Cerebellum (tissue), 4 donors: ENCODE measurements at places on chromosomes 4 and X. TPM values are rescaled to one million over a fixed set of nuclear protein-coding genes. Genes with fewer than 3 reads are reported as not detected.

- DNase-seq: no peak
Measured at GRCh38 chr4:52783069-52783468, 31.8 kb upstream of the ERVMER34-1 start.

GRCh38 chr4:11423465-11423864 lies 5.2 kb downstream of the HS3ST1 start:
- peak; percentile 42 for DNase-seq

DNA sequence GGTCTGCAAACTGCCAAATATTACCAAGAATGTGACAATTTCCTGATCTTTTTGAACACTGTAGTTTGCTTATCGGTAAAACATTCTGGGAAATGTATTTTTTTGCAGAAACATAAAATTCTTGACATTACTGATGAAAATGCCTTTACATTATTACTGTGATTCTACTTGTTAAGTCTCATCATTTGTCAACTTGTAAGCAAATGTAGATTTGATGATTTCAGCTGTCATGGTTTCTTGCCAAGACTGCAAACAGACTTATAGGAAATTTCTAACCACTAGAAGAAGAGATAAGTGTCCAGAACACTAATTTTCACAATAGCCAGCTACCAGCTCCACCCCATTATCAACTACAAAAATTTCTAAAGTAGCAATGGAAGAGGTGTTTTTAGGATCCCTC lies 560.4 kb downstream of the STPG2 start:
- DNase-seq: no peak

GRCh38 chr4:89434364-89434988 lies 126.9 kb upstream of the GPRIN3 start:
- peak; percentile 61 for DNase-seq

GRCh38 chr4:185232370-185232769 lies 23.0 kb downstream of the SNX25 start:
- DNase-seq: no peak

DNA sequence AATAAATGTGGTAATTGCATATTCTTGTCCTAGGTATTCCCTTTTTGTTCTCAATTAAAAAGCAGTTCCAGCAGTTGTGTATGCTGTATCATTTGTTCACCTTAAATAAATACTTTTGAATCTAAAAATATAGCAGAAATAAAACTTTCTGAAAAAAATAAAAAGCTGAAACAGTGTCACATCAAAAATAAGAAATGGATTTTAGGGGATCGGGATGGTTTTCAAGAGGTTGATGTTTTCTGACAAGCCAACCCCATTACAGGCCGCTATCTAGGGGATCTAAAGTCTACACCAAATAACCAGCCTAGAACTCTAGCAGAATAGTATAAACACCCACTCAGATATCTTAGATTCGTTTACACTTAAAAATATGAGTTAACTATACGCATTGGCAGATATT lies 95.4 kb upstream of the MAML3 start:
- no peak for DNase-seq

GRCh38 chrX:79130857-79131256 lies 13.6 kb upstream of the GPR174 start:
- no peak for DNase-seq

GRCh38 chrX:65634732-65635131 lies 32.7 kb upstream of the MSN start:
- DNase-seq: no peak

- DNase-seq: no peak
Measured at GRCh38 chrX:15524417-15524816, 23.8 kb downstream of the BMX start.

The ADH6 gene
- not detected for total RNA-seq

The SSX4 gene
- total RNA-seq: not detected

The KLF8 gene
- 18.4 TPM for total RNA-seq

The SLC25A5 gene
- 80.8 TPM for total RNA-seq

The SRPX gene
- total RNA-seq: 5.2 TPM

The COL25A1 gene
- total RNA-seq: 21.9 TPM
